Activated T-helper 2 cell treated with anti-CD3 and anti-CD28 coated beads, Interferon-gamma antibody, Interleukin-2, Interleukin-4, amounts not matched to agents 10 μg/mL and 5 μg/mL and 100 μg/mL, durations not matched to agents 14 hours and 24 hours and 36 hours (primary cell): ENCODE measurements at places on chromosomes 7 and 10.

- no peak for DNase-seq
Measured at GRCh38 chr7:122198581-122198980, 54.5 kb upstream of the AASS start.

DNA sequence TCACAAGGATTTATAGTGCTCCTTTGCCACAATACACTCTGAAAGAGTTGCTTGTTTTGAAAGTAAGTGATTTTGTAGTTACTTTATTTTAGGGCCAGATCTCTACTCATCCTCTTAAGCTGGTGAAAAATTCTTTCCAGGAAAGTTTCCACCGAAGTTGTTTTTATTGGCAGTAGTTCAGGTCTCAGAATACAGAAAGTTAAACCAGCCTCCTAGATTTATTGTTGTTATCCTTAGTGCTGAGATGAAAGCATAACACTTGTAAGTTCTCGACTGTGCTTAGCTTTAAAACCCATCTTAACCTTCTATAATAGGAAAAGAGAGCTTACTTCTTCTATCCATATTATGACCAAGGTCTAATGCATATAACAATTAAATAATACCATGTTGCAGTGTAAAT, 5.5 kb downstream of the AP3M1 start:
- no peak for DNase-seq

DNA sequence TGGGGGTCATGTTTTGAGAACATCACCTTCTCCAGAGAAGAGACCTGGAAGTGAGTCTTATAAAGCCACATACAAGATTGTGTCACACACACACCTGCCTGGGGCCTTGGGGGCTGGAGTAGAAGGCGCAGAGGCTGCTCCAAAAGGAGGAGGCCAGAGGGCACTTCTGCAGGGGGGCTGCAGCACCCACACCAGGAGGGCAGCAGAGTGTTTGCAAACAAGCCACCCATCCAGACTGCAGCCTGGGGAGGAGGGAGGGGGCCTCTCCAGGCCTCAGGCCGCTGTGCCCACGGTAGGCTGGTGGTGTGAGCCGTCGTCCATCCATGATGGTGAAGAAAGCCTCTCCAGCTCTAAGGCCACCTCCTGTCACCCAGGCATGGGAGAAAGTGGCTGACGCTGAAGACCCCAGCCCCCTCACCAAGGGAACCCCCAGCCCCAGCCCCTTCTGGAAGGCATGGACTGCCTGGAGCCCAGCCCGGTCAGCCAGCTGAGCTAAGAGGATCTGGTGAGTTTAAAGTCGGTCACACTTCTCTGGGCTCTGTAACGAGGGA, 77.5 kb downstream of the FOXL3 start:
- DNase-seq, result no peak

- no peak for DNase-seq
Measured at GRCh38 chr10:93993414-93993781, 333 bp upstream of the PLCE1 start.

GRCh38 chr7:146136357-146136875, 19.8 kb downstream of the CNTNAP2 start:
- DNase-seq, result no peak

DNA sequence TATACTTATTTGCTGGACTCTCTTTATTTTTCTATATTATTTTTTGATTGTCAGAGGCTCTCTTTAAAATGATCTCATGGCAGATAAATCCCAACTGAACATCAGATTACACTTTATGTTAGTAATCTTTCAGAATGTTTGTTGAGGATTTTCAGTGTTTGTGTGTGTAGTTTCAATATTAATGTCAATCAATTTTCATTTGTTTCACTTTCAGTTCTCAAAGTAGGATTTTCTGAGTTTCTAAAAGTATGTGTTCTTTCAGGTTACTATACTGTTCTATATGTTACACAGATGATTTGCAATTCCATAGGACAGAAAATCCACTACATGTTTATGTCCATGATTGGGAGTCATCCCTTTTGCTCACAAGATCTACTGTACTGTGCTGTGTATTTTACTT, 311.9 kb upstream of the POT1 start:
- no peak for DNase-seq

GRCh38 chr10:58647376-58648112, 134.9 kb downstream of the BICC1 start:
- DNase-seq, result no peak

DNA sequence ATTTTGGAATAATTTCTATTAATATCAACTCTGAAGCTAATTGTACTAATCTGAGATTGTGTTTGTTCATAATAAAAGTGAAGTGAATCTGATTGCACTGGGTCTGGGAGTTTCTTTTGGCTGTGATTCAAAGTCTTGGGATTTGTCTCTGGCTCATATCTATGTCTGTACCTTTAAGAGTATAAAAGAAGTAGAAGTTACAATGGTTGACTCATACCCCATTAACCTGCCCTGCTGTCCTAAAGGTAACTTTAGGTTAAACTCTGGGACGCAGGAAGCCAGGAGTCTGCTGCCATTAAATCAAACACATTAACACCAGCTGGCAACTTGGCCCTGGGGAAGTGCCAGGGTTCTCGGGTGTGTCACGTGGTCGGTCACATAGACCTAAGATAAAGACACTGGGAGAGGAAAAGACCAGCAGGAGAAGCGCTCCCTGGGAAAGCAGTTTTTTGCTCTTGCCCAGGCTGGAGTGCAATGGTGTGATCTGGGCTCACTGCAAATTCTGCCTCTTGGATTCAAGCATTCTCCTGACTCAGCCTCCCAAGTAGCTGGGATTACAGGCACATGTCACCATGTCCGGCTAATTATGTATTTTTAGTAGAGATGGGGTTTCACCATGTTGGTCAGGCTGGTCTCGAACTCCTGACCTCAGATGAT, 17.8 kb downstream of the SCD start:
- no peak for DNase-seq

DNA sequence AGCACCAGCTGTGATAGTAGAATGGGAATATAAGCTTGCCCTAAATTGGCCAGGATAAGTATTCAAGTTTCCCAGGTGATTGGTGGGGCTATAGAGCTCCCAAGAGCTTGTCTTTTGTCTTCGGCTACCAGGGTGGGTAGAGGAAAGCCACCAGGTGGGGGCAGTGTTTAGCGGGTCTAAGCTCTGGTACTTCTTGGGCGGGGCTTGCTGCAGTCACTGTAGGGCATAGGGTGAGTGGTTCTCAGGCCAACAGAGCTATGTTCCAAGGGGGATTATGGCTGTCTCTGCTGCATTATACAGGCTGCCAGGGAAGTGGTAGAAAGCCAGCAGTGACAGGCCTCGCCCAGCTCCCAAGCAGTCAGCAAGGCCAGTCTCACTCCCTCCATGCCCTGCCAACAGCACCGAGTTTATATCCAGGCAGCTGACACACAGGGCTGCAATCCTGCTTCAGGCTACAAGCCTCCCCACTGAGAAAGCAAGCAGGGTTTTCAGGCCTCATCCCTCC, 110.7 kb downstream of the ZNF467 start:
- peak; percentile 59 for DNase-seq

DNA sequence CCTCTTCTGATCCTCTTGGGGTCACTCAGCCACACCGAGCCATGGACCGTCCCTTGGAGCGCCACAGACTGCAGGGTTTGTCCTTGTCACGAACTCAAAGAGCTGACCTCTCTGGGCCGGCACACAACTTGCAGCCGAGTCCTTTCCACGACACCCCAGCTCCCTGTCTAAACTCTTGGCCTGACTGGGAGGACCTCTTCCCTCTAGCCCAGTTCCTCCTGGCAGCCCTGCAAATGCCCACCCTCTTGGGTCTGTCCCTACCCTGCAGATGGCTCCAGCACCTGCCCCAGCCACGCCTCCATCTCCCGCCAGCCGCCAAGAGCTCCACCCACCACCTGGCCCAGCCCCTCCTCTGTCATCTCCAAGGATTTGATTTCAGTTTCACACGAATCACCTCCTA, 339.2 kb downstream of the DNAJB6 start:
- DNase-seq, result no peak

DNA sequence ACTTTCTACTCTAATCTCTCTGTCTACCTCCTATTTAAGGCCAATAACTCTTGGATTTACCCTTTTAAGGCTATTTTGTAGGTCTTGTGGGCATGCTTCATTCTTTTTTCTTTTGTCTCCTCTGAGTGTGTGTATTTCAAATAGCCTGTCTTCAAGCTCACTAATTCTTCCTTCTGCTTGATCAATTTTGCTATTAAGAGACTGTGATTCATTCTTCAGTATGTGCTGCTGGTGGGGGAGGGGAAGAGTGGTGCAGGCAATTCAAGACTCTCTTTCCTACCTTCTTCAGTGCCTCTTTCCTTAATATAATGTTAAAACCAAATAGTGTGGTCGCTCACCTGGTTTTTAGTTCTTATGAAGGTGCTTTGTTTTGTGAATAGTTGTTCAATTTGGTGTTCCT, 20.0 kb downstream of the ABCB1 start:
- no peak for DNase-seq

DNA sequence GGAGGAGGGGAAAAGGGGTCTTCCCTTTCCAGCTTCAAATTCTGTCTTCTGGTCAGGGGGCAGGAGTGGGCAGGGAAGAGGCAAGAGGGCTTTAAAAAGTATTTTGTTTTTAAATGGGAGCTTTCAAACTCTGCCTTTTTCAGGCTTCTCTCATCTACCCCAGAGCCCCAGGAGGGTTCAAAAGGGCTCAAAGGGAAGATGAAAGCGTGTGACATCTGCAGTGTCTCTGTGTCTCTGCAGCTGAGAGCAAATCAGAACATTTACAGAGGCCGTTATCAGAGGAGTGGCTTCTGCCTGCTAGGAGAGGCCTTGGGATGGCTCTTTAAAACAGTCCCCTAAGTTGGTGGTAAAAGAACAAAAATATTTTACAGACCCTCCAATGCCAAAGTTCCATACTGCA, 30.3 kb downstream of the TRIM8 start:
- no peak for DNase-seq

- DNase-seq, result no peak
Measured at GRCh38 chr10:54843085-54843646, 42.1 kb upstream of the PCDH15 start.

DNA sequence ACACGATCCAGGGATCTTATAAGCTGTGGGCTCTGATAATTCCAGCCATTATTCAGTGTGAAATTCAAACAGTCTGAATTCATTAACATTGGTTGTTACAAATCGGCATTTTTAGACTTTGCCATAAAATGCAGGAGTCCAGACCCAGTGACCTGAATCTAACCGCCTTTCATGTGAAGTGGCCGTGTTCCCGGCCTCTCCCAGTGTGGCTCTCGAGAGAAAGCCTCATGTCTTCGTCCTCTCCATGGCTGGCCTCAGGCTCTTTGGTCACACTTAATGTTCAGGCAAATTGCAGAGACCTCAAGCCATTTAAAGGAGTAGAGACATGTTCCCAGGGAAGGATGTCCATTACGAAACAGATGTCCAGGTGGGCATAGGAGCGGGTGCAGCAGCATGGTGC, 59.3 kb downstream of the CTBP2 start:
- DNase-seq, result no peak

DNA sequence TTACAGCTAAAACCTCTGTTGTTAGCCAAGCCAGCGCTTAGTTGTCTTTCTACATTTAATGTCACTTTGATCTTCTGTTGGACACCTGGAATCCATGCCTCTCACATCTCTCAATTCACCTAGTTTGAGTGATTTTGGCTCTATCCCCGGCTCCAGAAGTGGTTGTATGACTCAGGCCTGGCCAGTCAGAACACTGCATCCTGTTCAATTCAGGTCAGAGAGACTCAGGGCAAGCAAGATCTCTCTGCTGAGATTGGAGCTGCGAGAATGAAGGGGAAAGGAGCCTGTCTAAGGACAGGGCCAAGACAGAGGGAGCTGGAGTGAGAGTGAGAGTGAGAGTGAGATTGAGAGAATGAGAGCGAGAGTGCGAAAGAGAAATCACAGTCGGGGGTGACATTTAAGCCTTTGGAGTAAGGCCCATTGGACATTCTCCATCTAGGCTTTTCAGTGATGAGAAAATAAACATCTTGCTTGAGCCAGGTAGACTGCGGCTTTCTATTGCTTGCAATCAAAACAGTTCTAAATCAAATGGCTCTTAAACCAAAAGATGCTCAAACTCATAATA, 83.3 kb upstream of the DYNC1I1 start:
- no peak for DNase-seq

GRCh38 chr7:157824011-157824818, 487.4 kb downstream of the DNAJB6 start:
- no peak for DNase-seq

GRCh38 chr7:113373863-113374262, 255.5 kb upstream of the SMIM30 start:
- no peak for DNase-seq

DNA sequence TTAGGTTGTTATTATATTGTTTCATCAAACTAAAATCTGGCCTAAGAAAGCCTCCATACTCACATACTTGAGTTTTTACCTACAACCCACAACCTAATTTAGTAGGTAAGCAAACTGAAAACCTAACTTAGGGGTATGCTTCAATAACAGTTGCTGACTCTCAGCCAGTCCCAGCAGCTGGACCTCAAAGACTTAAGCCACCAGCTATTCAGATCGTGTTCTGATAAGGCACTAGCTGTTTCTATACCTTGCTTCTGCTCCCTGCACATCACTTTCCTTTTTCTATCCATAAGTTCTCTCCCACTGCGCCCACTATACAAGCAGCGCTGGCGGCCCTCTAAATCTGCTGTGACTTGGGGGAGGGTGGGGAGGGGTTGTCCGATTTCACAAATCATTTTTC, 42.3 kb downstream of the SUGCT start:
- DNase-seq, result no peak

GRCh38 chr10:104274762-104275721, 6.1 kb downstream of the GSTO2 start:
- peak; percentile 23 for DNase-seq

DNA sequence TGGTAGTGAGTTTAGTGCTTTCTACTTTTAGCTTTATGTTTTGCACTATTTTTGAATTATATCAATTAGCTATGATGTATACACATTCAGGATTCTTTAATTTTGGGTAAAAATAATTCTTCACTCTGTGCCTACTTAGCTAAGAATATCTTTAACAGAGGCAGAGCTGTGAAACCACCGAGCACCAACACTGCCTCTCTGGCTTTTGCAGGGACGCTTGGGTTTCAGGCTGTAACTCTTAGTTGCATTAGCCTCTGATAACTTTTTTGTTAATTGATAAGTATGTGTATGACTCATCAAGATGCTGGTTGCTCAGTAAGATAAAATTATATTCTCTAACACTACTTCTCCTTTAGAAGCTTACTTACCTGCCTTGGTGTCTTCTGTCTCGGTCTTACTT, 738.3 kb downstream of the AUTS2 start:
- DNase-seq, result no peak

GRCh38 chr7:105131890-105132289, 117.9 kb downstream of the KMT2E start:
- DNase-seq, result no peak

GRCh38 chr7:116582806-116583444, 58.1 kb downstream of the CAV1 start:
- no peak for DNase-seq

DNA sequence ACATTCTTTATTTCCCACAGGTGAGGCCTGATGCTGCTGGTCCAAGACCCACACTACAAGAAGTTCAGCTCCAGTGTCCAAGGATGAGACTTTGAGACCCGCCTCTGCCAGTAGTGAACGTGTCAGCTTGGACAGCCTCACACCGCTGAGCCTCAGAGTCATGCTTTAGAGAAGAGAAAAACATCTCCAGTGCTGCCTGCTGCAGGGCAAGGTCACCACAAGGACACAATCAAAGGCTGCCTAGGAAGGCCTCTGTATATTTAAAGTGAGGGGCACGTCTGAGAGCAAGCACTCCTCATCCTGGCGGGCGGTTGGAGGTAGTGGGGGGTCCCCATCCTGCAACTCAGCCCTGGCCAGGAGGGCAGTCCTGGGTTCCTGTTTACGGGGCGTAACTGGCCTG, 19.3 kb downstream of the FGFR2 start:
- DNase-seq, result no peak

GRCh38 chr10:116385994-116386809, 41.4 kb upstream of the PNLIPRP3 start:
- no peak for DNase-seq
